ENCODE measurements at places on chromosomes 12 and 14. TPM values are rescaled to one million over a fixed set of nuclear protein-coding genes. Genes with fewer than 3 reads are reported as not detected.

STRAP gene
- total RNA-seq = 119 TPM

TMPRSS12 gene
- not detected for total RNA-seq

CCDC197 gene
- not detected for total RNA-seq

PRH2 gene
- not detected for total RNA-seq

ZNF385A gene
- 96.5 TPM for total RNA-seq

AKAP5 gene
- 0.40 TPM for total RNA-seq

CIROP gene
- total RNA-seq = not detected

MMP14 gene
- total RNA-seq = 2.3 TPM

KLRK1 gene
- 0.09 TPM for total RNA-seq

MYO1H gene
- total RNA-seq = not detected

SCYL2 gene
- total RNA-seq = 39.1 TPM

DAO gene
- not detected for total RNA-seq

OAS2 gene
- 0.13 TPM for total RNA-seq

DNA sequence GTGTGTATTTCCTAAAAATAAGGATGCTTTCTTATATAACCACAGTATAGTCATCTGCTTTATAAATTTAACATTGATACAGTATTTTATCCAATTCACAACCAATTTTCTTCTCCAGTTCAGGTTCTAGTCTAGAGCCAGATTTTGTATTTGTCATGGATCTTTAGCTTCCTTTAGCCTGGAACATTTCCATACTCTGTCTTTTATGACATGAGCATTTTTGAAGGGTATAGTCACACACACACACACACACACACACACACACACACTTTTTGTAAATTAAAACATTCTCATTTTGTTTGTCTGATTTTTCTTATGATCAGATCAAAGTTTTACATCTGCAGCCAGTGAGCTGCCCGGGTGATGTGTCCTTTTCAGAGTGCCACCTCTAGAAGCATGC, 25.4 kb downstream of the CGRRF1 start:
- no peak for DNase-seq

DNA sequence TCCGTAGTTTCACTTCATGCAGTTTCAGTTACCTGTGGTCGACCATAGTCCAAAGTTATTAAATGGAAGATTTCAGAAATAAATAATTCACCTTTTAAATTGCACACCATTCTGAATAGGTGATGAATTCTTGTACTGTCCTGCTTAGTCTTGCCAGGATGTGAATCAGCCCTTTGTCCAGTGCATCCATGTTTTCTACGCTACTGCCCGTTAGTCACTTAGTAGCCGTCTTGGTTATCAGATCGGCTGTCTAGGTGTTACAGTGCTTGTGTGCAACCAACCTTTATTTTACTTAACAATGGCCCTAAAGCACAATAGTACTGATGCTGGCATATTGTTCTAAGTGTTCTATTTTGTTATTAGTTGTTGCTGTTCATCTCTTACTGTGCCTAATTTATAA, 146.7 kb downstream of the ACSS3 start:
- no peak for DNase-seq

DNA sequence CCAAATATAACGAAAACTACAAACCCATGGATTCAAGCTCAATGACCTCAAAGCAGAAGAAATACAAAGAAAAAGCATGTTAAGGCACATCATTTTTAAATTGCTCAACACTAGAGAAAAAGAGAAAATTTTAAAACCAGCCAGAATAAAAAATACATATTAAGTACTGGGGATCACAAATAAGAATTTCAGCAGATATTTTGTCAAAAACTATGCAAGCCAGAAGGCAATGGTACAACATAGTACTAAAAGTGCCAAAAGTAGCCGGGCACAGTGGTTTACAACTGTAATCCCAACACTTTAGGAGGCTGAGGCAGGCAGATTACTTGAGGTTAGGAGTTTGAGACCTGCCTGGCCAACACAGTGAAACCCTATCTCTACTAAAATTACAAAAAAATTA, 10.2 kb downstream of the SGPP1 start:
- DNase-seq = no peak

GRCh38 chr14:91218014-91218413, 26.5 kb downstream of the GPR68 start:
- DNase-seq = no peak

DNA sequence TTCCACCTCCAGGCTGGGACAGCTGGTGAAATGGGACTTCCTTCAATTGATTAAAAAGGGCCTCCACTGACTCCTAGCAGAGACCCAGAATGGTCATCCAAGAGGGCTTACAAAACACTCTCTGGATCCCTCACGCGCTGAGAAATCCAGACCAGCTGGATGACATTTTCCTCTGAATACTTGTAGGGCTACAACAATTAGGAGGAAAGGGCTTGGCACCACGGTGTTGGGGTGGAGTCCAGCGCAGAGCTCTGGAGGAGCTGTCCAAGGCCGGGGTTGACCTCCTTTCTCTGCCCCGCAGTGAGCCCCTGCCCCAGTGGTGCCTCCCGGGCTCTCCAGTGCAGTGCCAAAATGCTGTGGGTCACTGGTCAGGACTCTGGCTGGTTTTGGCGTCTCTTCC, 189.0 kb upstream of the CCND2 start:
- DNase-seq = no peak

- DNase-seq = no peak
Observed at GRCh38 chr14:38310420-38310995, 54.6 kb upstream of the CLEC14A start.

- no peak for DNase-seq
Observed at GRCh38 chr12:20366776-20367409, 1.4 kb upstream of the PDE3A start.

DNA sequence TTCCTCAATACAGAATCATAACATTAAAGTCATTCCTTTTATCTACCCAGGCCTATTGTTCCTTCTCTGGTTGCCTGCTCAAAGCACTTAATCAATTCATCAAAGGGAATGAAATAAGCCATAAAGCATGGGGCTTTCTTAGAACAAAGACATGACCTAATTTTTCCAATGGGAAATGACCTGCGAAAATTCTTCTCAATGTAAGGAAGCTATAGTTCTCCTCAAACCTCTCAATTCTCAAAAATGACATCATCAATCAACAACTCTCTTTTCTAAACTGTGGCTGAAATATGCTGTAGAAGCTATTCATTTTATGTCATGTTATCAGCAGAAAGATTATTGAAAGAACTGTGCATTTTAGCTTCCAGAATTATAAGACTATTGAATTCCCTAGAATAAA, 116.0 kb upstream of the PTPRR start:
- no peak for DNase-seq

GRCh38 chr12:104463368-104463767, 6.6 kb downstream of the CHST11 start:
- no peak for DNase-seq

GRCh38 chr12:53561590-53561953, 54.3 kb upstream of the NPFF start:
- DNase-seq = no peak

- no peak for DNase-seq
Observed at GRCh38 chr12:15163030-15163976, 57.9 kb downstream of the RERG start.

- DNase-seq = peak; percentile 90
Observed at GRCh38 chr12:6626654-6627283, 9.0 kb downstream of the LPAR5 start.

DNA sequence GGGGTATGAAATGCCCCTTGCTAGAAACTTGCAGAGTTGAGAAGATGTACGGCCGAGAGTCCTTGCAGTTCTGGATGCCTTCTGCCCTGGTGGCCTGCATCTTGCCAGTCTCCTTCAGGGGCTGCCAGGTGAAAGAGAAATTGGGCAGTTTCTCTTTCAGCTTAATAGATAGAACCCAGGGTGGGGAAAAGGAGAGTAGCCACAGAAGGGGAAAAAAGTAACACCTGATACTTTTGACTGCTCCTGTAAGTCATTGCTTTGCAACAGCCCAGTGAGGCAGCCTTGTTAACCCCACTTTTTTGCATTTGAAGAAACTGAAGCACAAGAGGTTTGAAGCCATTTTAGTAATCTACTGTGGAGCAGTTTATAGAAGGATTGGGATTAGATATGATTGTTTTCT, 27.6 kb downstream of the TDP1 start:
- no peak for DNase-seq

DNA sequence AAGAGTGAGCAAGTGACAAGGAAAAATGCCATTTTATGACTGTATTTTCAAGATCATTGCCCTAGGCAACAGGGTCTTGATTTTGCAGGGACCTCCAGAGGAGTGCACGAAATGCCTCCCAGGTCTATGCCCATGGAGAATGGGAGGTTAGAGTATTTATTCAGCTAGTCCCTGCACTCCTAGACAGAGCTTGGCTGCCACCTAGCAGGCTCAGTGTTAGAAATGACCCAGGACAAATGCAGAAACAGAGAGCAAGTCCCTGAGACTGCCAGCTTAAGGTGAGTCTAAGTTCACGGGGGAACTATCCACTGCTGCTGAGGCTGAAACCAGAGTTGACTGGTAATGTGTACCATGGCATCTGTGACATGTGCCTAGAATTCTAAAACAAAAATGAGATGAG, 506.4 kb downstream of the MED13L start:
- DNase-seq = no peak

DNA sequence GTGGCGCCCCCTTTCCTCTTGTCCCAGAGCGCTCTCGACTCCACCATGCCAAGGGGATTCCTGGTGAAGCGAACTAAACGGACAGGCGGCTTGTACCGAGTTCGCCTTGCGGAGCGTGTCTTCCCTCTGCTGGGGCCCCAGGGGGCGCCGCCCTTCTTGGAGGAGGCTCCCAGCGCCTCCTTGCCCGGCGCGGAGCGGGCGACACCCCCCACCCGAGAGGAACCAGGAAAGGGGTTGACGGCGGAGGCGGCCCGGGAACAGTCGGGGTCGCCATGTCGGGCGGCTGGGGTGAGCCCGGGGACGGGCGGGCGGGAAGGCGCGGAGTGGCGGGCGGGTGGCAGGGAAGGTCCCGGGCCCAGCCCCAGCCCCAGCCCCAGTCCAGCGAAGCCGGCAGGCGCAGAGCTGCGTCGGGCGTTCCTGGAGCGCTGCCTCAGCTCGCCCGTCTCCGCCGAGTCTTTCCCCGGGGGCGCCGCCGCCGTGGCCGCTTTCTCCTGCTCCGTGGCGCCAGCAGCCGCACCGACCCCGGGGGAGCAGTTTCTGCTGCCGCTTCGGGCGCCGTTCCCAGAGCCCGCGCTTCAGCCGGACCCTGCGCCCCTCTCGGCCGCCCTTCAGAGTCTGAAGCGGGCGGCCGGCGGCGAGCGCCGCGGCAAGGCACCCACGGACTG, 376 bp downstream of the INSM2 start:
- no peak for DNase-seq

GRCh38 chr12:34393086-34393820, 371.0 kb downstream of the ALG10 start:
- DNase-seq = peak; percentile 0

- DNase-seq = no peak
Observed at GRCh38 chr14:52265253-52265652, 2.2 kb upstream of the PTGDR start.

DNA sequence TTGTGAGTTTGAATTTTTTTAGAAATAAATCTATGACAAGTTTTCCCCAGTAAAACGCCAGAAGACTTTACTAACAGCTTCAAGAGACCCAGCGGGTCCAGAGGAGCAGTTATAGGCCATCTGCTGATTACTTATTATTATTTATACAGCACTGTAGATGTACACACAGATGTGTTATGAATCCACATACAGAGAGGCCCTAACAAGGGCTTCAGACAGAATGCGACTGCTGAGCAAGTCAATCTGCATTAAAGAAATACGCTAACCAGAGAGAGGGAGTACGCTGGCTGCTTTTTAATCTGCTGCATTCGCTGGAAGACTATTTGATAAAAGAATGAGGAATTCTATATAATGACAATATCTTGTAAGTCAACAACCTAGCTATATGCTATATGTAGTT, 32.5 kb downstream of the ATF7 start:
- no peak for DNase-seq

GRCh38 chr14:79580906-79581305, 630.4 kb downstream of the DIO2 start:
- DNase-seq = no peak
